Cerebellum (tissue), 4 donors: ENCODE measurements at places on chromosomes 1 and 21.

DNA sequence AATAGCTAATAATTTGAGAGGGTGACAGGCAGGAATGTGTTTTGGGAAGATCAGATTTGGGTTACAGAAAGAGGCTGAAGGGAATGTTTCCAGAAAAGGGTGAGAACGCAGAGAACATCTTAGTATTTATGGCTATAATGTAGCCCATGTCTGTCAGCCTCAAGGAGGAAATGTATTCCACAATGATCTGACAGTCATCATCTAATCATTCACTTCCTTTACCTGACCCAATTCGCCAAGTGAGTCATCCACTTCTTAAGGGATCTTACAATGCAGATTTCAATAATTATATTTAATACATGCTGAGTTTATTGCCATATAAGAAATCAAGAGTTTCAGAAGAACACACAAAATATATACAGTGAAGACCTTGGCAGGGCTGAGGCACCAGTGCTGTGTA lies 10.8 kb downstream of the TRIM45 start:
- DNase-seq, result no peak

- DNase-seq, result no peak
Measured at GRCh38 chr1:198175423-198176170, 18.8 kb downstream of the NEK7 start.

- no peak for DNase-seq
Measured at GRCh38 chr1:181010789-181011188, 11.9 kb downstream of the STX6 start.

DNA sequence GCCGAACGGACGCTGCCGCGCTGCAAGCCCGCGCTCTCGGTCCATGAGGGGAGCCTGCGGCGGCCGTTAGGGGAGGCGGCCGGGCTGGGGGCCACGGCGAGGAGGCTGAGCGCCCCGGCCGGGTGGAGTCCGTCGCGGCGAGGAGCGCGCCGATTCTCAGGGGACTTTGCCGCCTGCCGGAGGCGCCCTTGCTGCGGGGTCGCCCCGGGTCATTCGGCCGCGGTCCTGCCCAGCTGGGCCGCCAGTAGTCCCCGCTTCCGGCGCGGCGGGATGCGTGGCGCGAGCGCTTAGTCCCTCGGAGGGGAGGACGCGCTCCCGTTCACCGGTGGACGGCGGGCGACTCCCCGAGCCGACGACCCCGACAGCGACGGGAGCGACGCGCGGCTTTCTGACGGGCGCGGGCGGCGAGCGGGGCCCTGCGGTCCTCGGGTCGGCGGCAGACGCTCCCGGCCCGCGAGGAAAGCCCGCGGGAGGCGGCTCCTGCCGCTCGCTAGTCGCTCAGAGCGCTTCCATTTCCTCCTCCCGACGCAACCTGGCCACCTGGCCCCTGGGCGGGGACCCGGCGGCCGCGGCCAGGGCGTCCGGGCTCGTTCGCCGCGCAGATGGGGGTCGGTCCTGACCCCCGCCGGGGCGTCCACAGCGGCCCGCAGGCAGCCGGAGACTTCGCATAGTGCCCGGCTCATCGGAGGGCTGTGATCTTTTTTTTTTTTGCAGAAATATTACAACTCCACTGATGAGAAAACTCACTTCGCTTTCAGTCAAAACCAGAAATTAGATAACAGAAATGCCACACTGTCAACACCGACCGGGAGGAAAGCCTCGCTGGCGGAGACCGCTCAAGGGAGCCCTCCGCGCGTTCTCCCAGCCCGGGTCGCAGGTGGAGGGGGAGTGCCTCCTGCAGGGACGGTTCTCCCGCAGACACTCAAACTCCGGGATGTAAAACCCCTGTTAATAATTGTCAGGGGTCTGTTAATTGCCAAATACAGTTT lies 641 bp upstream of the ZBTB21 start:
- peak; percentile 35 for DNase-seq

GRCh38 chr21:17387030-17387617 lies 125.7 kb upstream of the CXADR start:
- peak; percentile 41 for DNase-seq

DNA sequence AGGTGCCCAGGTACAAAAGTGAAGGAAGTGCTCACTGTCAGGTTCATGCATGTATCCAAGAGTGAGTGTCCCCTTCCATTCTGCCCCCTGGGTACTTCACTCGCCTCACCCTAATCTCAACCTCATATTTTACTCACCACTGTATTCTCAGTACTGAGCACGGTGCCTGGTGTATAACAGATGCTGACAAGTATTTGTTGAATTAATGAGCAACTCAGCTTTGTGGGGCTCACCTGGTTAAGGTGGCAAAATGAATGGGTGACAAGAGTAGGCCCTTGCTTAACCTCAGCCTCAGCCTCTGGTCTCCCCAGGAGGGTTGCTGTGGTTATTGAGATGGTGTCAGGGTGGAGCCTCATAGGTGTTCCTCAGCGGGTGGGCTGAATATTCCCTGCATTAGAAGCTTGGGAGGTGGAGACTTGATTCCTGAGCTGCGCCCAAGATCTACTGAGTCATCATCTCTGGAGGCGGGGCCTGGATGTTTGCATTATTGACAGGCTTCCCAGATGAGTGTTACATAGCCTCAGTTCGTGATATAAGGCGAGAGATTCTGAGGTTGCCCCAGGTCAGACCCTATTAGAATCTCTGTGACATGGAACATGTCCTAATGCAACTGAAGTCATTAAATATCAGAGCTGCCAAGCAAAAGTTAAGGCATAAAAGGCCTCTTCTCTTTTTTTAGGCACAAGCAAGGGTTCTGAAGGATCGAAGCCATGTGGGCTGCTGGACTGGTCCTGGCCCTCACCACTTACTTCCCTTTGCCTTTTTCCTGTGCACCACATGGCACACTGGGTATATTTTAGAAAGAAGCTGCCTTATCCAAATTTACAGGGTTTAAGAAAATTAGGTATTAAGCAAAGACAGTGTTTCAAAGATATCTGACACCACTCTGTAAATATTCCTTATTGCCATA lies 39.2 kb downstream of the SYT6 start:
- DNase-seq, result no peak

DNA sequence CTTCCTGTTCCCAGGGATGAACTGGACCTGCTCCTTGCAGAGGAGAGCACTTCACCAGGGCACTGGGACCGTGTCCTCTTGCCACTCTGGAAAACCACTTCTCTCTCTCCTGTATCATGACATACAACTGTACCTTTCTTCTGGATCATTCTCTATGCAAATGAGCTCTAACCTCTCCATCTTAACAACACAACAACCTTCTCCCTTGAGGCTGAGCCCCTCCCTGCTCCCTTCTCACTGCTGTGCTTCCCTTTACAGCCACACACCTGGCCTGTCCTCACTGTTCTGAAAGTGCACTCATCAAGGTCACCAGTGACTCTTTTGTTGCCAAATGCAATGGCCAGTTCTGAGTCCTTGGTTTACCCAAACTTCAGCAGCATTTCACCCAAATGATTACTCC lies 54.5 kb upstream of the MRPS6 start:
- no peak for DNase-seq

DNA sequence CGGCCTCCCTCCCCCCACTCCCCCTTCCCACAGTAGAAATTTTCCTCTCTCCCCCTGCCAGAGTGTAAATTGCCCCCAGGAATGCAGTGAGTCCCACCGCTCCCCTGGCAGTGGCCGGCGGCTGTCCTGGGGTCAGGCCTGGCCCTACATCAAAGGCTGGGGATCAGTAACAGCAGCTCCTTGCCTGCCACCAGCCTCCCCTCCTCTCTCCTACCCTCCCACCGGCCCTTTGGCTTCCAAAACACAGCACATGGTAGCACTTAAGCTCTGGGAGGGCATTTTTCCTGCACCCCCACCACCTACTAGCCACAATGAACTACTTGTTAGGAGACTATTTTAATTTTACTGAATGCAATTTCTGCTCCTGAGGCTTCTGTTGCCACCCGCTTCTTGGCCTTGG lies 9.0 kb upstream of the COL8A2 start:
- no peak for DNase-seq

DNA sequence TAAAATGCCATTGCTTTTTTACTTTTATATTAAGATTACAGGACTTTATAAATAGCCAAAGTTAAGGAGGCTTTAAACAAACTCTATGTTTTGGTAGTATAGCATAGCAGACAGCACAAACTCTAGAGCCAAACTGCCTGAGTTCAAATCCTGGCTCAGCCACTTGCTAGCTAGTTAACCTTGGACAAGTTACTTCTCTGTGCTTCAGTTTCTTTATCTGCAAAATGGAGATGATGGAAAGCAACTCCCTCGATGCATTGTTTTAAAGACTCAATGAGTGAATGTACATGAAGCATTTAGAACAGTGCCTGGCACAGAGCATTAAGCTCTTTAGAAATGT lies 21.3 kb downstream of the C1QB start:
- no peak for DNase-seq

- no peak for DNase-seq
Measured at GRCh38 chr21:26801498-26801897, 43.7 kb downstream of the ADAMTS1 start.

DNA sequence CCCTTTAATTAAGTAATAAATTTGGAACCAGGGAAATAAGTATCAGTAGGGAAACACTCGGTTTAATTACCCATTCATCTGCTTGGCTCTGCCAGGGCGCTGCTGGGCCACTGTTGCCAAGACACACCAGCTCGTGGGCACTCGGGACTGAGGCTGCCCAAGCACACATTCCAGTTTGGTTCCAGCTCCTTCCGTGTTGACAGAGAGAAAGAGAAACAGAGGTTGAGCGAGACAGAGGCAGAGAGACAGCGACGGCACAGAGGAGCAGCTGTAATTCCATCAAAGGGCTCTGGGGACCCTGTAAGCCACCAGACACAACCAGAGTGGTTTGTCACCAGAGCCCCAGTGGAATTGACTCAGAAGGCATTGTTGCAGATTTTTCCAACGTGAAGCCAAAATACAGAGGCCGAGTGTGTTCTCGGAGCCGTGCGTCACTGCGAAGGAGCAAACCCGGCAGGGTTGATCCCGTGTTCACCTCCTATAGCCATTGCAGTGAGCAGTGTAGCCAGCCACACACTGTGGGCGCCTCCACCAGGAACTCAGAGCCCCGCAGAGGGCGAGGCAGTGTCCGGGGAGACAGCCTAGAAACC lies 33.5 kb downstream of the SYF2 start:
- peak; percentile 11 for DNase-seq

DNA sequence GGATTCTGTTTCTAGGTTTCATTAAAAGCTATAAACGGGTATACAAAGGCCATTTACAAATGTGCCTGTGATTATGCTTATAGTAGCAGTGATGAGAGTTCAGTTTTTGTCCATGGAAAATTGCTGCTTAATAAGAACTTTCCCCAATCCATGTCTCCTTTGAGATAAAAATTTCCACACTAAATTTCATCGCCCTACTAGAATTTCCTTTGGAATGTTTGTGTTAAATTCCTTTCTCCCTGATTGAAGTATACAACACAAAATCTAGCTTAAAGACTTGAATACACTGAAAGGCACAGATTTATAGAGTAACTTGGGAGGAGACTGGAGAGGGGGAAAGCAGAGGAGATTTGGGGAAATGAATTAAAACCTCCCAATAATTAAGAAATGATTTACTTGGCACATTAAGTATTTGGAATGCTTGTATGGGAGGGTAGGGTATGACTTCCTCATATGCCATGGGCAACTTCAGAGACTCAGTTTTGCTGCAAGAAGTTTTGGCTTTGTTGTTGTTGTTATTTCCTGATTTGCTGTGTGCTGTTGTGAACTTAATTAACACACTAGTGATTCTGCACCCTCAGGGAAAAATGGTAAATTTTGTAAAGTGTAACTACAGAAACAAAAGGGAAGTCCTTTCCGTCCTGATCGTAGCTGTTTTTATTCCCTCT lies 157.6 kb upstream of the LMO4 start:
- no peak for DNase-seq

GRCh38 chr1:30386156-30386926 lies 337.0 kb downstream of the MATN1 start:
- DNase-seq, result no peak

DNA sequence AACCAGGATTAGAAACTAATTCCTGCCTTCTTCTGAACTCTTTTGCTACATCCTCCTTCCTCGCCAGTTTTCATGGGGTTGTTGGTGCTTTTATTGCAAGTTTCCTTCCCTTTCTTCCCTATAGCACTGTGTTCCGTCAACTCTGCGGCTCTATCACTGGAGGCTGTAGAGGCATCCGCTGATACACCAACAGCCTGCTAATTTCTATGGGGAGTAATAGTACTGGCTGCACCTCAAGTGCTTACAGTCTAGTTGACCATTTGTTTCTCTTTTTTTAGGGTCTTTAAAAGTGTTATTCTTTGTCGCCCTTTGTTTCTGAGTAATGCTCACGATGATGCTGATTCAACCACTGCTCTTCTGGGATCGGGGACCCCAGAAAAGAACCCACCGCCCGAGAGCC lies 746 bp downstream of the MIS18A start:
- no peak for DNase-seq

GRCh38 chr21:45568383-45568782 lies 26.1 kb upstream of the SLC19A1 start:
- no peak for DNase-seq

DNA sequence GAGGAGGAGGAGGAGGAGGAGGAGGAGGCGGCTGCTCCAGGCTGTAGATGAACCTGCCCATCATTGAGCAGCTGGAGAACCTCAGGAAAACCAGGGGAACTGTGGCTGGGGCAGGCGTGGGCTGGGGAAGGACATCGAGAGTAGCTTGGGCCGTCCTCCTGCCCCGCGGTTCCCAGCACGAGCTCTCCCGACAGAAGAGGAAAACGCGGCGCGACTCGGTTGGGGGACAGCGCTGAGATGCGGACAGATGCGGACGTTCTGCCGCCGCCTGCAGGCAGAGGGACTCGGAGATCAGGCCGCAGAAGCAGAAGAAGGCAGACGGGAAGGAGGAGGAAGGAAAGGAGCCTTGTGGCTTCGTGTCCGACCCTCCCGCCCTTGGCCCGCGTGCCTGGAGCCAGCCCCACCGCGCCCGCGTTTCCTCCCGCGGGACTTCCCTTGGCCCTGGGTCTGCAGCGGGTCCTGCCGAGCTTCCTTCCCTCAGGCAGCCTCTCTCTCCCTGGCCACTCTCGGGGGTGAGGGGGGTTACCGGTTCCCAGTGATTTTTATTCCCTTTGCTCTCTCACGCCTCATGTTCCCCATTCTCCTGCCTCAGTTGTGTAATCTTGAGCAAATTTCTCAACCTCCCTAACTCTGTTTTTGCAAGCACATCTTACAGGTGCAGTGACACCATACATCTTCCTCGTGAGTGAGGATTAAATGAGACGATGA lies 1.7 kb upstream of the TNFRSF9 start:
- no peak for DNase-seq

DNA sequence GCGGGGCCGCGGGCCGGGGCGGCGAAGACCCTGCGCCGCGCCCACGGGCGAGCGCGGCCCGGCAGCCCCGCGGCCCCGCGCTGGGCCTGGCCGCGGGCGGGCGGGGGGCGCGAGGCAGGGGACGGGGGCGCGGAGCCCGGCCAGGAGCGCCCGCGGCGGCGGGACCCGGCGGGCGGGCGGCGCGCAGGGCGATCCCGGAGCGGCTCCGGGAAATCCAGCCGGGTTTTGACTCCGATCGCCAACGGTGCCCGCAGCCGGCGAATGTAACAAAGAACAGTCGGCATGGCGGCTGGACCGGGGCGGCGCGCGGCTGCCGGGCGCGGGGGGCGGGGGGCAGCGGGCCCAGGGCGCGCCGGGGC lies 334 bp downstream of the PRDM15 start:
- peak; percentile 88 for DNase-seq

DNA sequence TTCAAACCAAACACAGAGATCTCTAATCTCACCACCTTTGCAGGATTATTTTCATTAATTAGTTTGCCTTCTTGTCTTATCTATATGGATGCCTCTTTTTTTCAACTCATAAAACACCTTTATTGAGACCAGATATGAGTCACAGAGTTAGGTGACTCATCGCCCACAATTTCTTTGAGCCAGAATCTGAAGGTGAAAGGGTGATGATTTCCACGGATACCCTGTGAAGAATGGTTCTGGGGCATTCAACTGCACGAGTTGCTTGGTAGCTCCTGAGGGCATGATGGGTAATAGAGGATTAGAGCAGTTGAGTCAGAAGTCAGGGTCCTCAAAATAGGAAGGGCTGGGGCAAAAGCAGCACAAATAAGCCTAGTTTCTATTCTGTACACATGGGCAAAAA lies 128.2 kb downstream of the TBX19 start:
- no peak for DNase-seq
